Activated CD4-positive, alpha-beta T cell treated with anti-CD3 and anti-CD28 coated beads, Interleukin-2, amount 50 U/mL, for 24 hours (primary cell): ENCODE measurements at places on chromosomes 13 and 19.
A peak's percentile ranks its signal among the peaks of the same experiment; 100 is the strongest.

DNA sequence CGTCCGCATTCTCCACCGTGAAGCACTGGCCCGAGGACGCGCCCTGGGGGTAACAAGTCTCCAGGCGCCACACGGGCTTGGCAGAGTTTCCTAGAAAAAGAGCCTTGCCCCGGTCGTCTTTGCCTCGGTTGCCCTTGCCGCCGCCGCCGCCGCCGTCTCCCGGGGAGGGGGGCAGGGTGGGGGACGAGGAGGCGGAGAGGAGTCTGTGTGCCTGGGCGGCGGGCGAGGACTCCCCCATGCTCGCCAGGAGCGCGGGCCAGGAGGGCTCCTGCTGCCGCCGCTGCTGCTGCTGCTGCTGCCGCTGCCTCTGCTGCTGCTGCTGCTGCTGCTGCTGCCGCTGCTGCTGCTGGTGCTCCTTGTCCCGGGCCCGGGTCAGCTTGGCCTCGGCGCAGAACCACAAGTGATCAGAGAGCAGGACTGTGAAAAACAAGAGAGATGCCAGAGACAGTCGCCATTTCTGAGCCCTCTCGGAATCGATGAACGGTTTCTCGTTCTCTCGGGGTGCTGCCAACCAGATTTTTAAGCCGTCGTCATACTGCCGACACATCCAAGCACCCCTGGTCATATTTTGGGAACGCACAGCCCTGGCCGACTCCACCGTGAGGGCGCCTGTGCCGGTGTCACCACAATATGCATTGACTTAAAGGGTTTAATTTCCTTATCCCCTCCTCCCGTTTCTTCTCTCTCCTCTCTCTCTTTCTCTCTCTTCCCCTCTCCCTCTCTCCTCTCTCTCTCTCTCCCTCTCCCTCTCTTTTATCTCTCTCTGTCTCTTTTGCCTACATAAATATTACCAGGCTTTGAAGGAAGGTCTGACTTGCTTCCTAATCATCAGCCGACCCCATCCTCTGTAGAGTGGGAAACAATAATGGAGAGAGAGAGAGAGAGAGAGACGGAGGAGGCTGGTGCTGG is 349.1 kb downstream of the LIG4 start:
- no peak for DNase-seq

DNA sequence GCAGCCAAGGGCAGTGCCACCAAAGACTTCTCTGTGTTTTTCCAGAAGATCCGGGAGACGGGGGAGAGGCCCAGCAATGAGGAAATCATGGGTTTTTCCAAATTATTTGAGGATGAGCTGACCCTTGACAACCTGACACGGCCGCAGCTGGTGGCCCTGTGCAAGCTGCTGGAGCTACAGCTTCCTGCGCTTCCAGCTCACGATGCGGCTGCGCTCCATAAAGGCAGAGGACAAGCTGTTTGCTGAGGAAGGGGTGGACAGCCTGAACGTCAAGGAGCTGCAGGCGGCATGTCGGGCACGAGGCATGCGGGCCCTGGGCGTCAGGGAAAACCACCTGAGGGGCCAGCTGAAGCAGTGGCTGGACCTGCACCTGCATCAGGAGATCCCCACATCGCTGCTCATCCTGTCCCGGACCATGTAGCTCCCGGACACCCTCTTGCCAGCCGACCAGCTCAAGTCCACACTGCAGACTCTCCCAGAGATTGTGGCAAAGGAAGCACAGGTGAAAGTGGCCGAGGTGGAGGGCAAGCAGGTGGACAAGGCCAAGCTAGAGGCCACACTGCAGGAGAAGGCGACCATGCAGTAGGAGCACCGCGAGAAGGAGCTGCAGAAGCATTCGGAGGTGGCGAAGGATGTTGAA is 11.7 kb downstream of the ZSCAN1 start:
- no peak for DNase-seq

- no peak for DNase-seq
Observed at GRCh38 chr13:107834281-107834680, 381.1 kb downstream of the LIG4 start.

GRCh38 chr13:36431204-36432105 is 840 bp upstream of the CCNA1 start:
- DNase-seq = no peak

DNA sequence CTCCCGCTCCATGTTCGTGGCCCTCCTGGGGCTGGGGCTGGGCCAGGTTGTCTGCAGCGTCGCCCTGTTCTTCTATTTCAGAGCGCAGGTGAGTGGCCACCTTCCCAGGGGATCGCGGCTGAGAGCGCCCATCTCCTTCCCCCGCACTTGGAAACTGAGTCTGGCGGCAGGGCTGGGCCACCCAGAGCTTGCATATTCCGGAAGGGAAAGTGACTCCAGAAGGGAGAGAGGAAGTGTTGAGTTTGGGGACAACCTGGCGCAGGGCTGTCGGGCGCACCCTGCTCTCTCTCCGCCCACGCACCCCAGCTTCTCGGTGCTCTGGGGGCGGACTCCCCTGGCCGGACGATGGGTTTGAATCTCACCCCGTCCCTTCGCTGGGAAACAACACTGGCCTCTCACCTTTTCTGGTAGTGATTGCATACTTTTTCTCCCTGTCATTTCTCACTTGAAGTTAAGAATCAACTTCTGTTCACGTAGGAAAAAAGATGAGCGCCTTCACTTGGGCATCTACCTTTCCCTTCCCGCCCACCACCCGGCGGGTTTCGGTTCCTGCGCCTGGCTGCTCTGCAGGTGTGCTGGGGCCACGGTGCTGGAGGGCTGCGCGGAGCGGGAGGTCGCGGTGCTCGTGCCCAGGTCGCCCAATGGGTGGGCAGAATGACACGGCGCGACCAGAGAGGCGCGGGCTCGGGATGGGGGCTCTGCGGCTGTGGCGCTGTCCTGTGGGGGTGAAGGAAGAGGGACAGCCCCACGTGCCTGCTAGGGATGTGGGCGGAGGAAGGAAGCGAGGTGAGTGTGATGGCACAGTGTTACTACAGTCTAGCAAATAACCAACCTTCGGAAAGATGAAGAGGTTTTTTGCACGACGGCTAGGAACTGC is 721 bp downstream of the TNFSF11 start:
- DNase-seq = peak; percentile 35
